ENCODE measurements at places on chromosomes 2 and 18. TPM values are rescaled to one million over a fixed set of nuclear protein-coding genes. Genes with fewer than 3 reads are reported as not detected.

SLC8A1 gene
- total RNA-seq: 8.3 TPM

SULT1C2 gene
- total RNA-seq: 2.3 TPM

ALPG gene
- total RNA-seq: not detected

MTCL1 gene
- 20.5 TPM for total RNA-seq

SP3 gene
- 107 TPM for total RNA-seq

PLCL1 gene
- total RNA-seq: 0.16 TPM

CPLX4 gene
- total RNA-seq: not detected

SERPINB13 gene
- not detected for total RNA-seq

ATP6V1C2 gene
- not detected for total RNA-seq

LGALSL gene
- 1.7 TPM for total RNA-seq

LYPD6B gene
- 5.4 TPM for total RNA-seq

C2orf81 gene
- 0.37 TPM for total RNA-seq

MAP3K19 gene
- total RNA-seq: not detected
